ENCODE measurements at places on chromosomes 5 and 9.

GRCh38 chr5:139403418-139403786, 487 bp downstream of the SPATA24 start:
- DNase-seq: no peak

DNA sequence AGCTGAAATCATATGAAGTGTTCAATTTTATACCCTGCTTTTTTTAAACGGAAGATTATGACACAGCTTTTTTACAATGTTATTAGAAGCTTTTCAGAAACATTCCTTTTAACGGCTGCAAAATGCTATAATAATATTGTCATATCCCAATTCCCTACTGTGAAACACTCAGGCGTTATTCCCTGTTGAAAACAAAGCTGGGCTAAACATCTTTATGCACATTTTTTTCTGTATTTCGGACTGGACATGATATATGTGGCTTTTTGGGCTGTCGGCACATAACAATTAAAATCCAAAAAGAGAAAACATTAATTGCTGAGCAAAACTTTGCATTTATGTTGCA, 12.0 kb upstream of the CTSL start:
- no peak for DNase-seq

- DNase-seq: no peak
These were observed 195.5 kb downstream of the RGS3 start for GRCh38 chr9:113659039-113659438.

GRCh38 chr9:18976221-18976708, 56.7 kb downstream of the SAXO1 start:
- no peak for DNase-seq

DNA sequence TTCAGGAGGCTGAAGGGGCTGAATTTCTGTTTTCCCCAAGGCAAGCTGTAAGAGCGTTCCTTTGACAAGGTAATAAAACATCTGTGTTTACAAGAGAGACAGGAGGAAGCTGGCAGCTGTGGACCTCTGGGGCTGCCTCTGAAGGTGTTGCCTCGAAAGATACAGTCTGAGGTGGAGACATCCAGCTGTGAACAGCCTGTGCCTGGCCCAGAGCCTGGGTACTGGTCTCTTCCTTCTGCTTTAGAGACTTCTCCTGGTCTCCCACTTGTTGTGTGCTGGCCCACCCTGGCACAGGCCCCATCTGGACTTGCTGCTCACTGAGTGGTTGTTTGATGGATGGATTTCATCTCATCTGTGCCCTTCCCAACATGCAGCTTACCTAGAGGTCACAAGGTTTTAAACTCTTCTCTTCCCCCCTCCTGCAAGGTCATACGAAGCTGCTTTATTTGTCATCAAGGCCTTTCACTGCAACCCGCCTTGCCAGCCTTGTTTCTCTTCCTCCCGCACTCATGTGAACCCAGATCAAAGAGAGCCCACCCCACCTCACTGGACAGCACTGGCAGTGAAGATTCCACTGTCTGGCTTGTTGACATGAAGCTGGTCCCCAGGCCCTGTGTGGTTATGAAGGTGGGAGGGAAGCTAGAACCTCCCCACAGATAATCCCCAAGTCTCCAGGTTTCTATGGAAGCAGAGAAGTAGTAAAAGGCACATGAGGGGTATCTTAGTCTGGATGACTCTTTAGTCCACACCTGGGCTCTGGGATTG, 35.0 kb upstream of the ALDH1B1 start:
- no peak for DNase-seq

GRCh38 chr5:156036640-156037039, 290.3 kb upstream of the SGCD start:
- no peak for DNase-seq

- DNase-seq: no peak
These were observed 299.4 kb downstream of the MARCHF11 start for GRCh38 chr5:15880201-15880600.

- no peak for DNase-seq
These were observed 53.9 kb downstream of the AHRR start for GRCh38 chr5:375336-375920.

- no peak for DNase-seq
These were observed at the start of gene ABO for GRCh38 chr9:133275105-133276000. Gene ABO (minus strand): TSS chr9:133275201.

GRCh38 chr9:113851359-113851758, 24.8 kb upstream of the ZNF618 start:
- DNase-seq: no peak

DNA sequence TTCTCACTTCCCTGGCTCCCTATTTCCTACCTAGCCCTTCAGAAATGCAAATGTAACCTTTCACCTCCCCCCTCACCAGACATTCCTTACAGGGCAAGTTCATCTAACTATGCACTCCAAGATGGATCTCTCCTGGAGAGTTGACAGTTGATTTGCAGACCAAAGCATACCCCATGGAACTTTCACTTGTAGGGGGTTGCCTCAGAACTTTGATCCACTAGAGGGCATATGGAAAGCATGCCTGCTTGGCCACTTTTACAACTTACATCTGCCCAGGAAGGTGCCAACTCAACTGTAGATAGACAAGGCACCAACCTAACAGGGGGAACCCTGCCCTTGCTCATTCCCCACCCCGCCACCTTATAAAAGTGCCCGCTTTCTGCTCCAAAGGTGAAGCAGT, 187.8 kb downstream of the NXNL2 start:
- no peak for DNase-seq

All from epithelial cell of prostate (primary cell).